ENCODE measurements at places on chromosomes 2 and 18. TPM values are rescaled to one million over a fixed set of nuclear protein-coding genes. Genes with fewer than 3 reads are reported as not detected.

The C2orf15 gene
- total RNA-seq: not detected

The POTEJ gene
- not detected for total RNA-seq

The ADGRF3 gene
- total RNA-seq: 0.09 TPM

The SOX11 gene
- not detected for total RNA-seq

The TYMS gene
- total RNA-seq: 1.1 TPM

The RAX gene
- total RNA-seq: not detected

The MIB1 gene
- total RNA-seq: 47.0 TPM

The IGFBP5 gene
- 334 TPM for total RNA-seq

The ACTG2 gene
- total RNA-seq: 2.4 TPM

The DTNA gene
- 34.3 TPM for total RNA-seq

The TEKT4 gene
- total RNA-seq: not detected

The EIF2B4 gene
- 29.7 TPM for total RNA-seq

The GRB14 gene
- 6.9 TPM for total RNA-seq

The CTLA4 gene
- not detected for total RNA-seq

The ALK gene
- total RNA-seq: 0.27 TPM

The FAM98A gene
- total RNA-seq: 41.8 TPM

The COPS9 gene
- total RNA-seq: 73.0 TPM

The SERPINB4 gene
- not detected for total RNA-seq

The NEUROD1 gene
- total RNA-seq: not detected

The SLC30A3 gene
- 0.09 TPM for total RNA-seq

The HNMT gene
- total RNA-seq: 32.2 TPM

The WNT6 gene
- total RNA-seq: not detected

The MSH2 gene
- total RNA-seq: 13.7 TPM

The LPIN2 gene
- total RNA-seq: 43.7 TPM

The GPBAR1 gene
- not detected for total RNA-seq

The RNF125 gene
- total RNA-seq: 0.65 TPM

The CRYBA2 gene
- total RNA-seq: not detected

The PIEZO2 gene
- total RNA-seq: 1.6 TPM

The CHST9 gene
- total RNA-seq: not detected

The GAD1 gene
- total RNA-seq: not detected

The MAB21L4 gene
- not detected for total RNA-seq

The SPP2 gene
- total RNA-seq: not detected

The FSIP2 gene
- total RNA-seq: 1.6 TPM

The B3GNT2 gene
- total RNA-seq: 14.2 TPM

The XDH gene
- total RNA-seq: 3.1 TPM

The AP1S3 gene
- 16.8 TPM for total RNA-seq

The TMEM200C gene
- 0.33 TPM for total RNA-seq

The C2orf66 gene
- not detected for total RNA-seq

The CLEC4F gene
- total RNA-seq: not detected

The LIPG gene
- 3.2 TPM for total RNA-seq

The POTEI gene
- total RNA-seq: not detected

All from fibroblast of the aortic adventitia (primary cell).